ENCODE measurements at places on chromosomes 4 and X.
A peak's percentile ranks its signal among the peaks of the same experiment; 100 is the strongest.

DNA sequence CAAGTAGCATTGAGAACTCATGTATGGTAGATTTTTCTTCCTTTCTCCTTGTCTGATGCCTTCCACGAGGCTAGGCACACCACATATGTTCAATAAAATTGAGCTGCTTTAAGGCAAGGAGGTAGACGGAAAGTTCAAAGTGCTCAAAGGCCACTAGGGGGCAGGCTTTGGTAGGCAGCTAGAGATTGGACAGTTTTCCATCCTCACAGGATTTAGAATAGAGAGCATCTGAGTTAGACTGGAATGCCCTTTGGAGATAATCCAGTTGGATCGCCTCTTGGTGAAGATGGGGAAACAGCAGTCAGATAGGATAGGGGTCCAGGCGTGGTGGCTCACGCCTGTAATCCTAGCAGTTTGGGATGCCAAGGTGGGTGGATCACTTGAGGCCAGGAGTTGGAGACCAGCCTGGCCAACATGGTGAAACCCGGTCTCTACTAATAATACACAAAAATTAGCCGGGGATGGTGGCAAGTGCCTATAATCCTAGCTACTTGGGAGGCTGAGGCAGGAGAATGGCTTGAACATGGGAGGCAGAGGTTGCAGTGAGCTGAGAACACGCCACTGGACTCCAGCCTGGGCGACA, 30.4 kb downstream of the ELF4 start:
- peak; percentile 9 for DNase-seq

GRCh38 chr4:99578714-99579113, 4.1 kb downstream of the MTTP start:
- DNase-seq: no peak

DNA sequence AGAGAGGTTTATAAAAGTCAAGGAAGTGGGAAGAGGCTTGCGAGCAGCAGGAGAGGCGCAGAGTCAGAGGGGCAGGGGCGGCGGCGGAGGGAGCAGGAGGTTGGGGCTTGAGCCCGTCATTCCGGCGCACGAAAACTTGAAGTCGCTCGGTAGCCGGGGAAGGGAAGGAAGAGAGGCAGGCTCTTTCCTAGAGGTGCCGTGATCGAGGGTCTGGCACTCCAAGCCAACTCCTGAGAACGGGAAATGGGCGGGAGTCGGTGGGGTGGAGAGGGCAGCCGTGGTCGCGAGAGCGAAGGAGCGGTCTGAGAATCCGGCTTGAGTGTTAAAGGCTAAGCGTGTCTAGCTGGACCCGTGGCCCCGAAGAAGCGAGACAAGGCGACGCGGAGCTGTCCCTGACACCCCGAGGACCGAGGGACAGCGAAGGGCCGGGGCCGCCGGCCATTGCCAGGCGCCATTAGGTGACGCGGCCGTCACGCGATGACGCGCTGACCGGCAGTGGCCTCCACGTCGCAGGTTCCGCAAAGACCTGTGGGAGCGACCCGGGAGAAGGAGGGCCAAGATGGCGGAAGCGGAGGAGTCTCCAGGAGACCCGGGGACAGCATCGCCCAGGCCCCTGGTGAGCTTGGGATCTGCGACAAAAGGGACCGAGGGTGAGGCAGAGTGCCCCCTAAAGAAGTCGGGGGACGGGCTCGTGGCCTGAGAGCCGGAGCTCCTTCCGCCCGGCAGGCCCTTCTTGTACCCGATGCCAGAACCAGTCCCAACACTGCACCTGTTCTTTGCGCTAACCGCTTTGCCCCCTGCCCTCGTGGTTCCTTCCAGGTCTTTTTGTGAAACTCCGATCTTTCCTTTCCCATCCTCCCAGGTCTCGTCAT, at the start of gene YIPF6:
Gene YIPF6 (plus strand): TSS at position 544 of the 872 bp plus-strand sequence. CDS start 16 bp downstream, at position 560.
- no peak for DNase-seq

DNA sequence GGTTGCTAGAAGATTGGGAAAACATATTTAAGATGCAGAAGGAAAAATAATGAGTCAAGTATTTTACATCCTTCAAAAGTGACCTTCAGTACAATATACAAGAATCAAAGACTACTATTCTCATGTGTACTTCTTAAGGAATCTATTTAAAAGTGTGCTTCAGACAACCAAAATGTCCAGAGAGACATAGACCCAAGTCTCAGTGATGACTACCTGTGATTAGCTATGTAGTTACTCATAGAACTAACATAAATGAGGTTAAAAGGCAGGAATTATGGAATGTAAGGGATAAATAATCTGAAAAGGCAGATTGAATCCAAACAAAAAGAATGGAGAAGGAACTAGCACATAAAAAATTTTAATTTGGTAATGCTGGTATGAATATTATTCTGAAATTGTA, 634.7 kb upstream of the FAM241A start:
- no peak for DNase-seq

GRCh38 chrX:2962381-2962780, 33.2 kb upstream of the ARSD start:
- no peak for DNase-seq

DNA sequence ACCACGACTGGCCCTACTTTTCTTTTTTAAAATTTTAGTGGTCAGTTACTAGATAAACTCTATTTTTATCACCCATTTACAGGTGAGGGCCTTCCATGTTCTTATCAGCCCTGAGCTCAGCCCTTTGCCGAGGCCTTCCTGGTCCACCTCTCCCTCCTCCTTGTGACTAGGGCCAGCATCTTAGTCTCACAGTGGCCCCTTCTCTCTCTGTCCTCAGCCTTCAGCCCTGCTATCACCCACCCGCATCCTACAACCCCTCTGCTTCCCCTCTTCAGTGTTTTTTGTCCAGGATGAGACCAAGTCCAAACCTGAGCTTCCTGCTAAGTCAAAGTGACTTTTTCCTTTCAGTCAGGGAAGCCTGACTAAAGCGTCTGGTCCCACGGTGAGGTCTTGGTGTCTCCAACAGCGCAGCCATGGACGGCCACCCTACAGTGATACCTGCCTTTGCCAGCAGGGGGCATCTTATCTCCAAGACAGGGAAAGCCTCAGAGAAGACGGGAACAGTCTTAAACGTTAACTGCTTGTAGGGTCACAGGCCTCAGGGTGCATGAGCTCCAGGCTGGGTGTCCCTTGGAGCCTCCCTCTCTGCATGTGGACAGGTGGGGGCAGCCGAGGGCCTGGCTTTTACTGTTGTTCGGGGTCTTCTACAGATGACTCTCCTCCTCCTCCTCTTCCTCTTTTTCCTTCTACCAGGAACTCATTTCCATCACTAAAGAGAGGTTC, 11.7 kb upstream of the GAGE10 start:
- DNase-seq: no peak

GRCh38 chr4:56689201-56689969, 8.3 kb upstream of the HOPX start:
- DNase-seq: no peak

GRCh38 chrX:40855411-40855810, 120.1 kb upstream of the MED14 start:
- DNase-seq: no peak

DNA sequence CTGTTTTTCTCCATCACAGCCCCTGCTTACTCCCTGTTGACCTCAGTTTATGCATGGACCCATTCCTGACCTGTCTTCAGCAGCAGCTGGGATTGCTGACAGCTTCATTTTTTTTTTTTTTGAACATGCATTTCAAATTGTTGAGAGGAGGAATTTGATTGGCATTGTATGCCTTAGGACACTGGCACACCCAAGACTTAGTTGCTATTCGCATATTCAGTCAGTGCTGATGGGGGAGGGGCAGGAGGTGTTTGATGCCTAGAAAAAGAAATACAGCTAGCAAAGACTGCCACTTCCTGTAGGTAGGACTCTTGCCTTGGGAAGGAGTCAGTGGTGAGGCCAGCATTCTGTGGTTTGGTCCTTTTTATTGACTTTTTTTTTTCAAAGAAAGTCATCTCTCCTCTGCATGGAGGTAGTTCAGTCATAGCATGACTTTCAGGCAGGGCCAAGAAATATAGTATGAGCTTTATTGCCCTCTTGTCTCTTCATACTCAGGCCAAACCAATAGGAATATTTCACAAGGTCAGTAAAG, 33.6 kb upstream of the XK start:
- no peak for DNase-seq

DNA sequence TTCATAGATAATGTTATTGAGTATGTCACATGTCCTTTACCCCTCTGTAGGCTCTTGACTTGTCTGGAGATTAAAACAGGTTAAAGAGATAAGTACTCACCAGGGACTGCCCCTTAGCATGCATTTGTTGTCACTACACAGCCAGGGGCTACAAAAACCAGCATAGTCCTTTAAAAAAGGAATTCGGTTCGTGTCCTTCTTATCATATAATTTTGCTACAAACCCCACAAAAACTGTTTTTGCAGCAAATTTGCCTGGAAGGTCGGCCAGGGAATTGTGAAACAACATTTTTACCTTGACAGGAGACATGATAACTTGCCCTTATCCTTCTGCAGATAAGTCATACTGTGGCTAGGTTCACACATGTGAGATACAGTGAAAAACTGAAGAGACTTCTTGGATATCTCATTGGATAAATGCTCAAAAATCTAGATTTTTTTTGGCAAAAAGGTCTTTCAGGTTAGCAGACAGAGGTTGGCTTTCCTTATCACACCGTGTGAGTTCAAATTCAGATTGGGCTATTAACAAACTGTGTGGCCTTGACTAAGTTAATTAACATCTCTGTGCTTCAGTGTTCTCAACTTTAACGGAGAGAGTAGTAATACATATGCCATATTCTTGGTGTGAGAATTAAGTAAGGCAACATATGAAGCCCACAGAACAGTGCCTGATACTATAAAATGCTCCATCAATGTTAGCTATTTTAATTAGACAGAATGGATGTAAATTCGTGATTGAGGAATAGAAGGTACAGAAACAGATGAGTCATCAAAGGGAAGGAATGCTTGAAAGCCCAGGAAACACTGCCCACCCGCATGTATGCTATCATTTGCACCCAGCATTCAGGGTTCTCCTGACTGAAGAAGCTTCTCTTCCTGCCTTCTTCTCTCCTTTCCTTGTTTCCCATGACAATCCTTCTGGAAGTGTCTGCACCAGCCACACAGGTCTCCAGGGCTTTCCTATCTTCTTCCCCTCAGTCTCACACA, 30.0 kb downstream of the FAM9C start:
- DNase-seq: no peak

DNA sequence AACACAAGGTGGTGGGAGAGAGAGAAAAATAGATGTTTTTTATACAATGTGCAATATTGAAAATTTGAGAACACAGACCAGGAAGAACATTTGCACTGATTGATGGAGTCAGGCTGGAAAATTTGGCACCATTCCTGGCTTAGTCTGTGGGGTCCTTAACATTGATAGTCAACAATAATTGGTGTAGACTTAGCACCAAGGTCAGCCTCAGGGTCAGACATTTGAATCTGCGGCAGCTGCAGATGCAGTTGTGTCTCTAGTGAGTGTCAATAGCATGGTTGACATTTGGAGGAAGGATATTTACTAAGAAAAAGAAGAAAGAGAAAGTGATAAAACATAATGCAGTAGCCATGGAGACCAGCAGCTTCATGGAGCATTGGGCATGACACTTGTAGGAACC, 31.5 kb upstream of the GLRA3 start:
- DNase-seq: no peak

DNA sequence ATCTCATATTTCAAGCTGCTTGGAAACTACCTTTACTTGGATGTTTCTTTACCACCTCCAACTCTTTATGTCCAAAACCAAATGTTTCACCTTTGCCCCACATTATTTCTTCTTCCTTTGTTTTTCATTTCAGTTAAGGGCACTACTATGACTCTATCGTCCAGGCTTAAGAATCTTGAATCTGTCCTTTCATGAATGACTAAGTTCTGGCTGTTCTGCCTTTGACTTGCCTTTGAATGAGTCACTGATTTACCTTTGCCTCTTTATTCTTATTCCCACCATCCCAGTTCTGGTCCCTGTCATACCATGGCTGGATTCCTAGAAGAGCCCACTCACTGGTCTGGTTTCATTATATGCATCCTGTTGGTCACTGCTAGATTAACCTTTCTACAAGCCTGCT, 30.6 kb upstream of the PLAC1 start:
- DNase-seq: no peak

GRCh38 chr4:26455571-26455970, 34.7 kb downstream of the CCKAR start:
- no peak for DNase-seq
